Choroid plexus epithelial cell (primary cell): ENCODE measurements at places on chromosomes 1 and 21.

DNA sequence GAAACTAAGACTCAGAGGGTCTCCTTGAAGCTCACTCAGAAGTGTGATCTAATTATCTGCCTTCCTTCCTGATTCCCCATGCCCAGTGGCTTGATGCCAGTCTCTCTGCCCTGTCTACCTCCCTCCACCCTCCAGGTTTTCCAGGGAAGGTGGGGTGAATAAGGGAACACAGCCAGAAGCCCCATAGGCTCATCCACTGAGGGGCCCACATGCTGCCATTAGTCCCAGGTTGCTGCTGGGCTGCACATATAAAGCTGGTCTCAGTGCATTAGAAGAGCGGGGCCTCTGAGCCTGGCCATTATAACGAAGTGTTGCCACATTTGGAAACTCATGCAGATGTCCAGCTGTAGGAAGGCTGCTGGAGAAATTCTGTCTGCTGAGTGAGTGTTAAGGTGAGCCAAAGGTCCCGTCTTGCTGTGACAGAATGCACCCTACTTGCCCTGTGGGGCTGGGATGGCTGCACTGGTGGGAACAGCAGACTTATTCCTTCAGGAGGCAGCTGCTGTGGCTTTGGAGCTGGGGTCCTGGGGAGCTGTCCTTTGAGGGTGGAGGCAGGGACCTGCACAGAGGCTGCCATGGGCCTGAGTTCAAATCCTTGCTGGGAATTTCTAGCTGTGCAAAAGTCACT is 2.9 kb downstream of the ADORA1 start:
- DNase-seq = no peak

- DNase-seq = no peak
Measured at GRCh38 chr1:9093091-9093490, 23.7 kb upstream of the SLC2A5 start.

- DNase-seq = no peak
Measured at GRCh38 chr21:14926186-14926585, 138.6 kb downstream of the NRIP1 start.

- DNase-seq = no peak
Measured at GRCh38 chr1:46490656-46491442, 1.2 kb downstream of the DMBX1 start.
